ENCODE measurements at places on chromosomes 12 and 14. TPM values are rescaled to one million over a fixed set of nuclear protein-coding genes. Genes with fewer than 3 reads are reported as not detected.

DNA sequence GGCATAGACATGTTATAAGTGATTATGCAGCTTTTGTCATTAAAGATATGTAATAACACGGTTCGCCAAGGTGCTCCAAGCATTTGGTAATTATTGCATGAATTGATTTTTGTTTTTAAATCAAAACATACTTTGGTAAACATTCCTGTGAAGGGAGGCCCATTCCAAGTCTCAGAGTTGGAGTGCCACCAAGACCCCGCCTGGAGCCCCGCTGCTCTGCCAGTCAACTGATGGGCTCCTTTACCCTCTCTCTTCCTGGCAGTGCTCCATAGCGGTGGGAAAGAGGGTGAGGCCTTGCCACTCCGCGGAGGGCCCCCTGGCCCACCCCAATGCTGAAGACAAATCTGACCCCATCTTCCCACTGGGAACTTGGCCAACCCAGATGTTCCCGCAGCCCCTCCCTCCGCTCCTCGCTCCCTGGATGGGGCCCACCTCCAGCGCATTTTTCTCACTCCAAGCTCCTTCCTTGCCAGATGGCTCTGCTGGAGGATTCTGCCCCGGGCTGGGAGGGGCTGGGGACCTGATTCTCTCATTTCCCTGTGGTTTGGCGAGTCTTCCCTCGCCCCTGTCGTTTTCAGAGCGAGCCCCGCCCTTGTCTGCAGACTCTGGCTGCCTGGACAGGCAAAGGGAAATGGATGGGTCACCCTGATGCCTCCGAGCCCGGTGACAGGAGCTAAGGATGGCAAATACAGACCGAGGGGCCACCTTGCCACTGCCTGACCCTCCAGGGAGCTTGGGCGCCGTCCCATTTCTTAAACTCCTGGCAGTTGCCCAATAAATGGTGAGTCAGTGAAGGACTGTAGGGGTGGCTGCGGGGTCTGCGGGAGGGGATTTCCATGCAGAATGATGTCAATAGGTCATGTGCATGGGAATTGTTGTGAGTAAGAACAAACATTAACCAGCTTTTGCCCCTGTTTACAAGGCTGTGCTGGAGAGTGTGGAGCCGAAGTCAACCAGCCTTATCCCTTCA is 9.2 kb upstream of the PAPLN start:
- ATAC-seq, result no peak

DNA sequence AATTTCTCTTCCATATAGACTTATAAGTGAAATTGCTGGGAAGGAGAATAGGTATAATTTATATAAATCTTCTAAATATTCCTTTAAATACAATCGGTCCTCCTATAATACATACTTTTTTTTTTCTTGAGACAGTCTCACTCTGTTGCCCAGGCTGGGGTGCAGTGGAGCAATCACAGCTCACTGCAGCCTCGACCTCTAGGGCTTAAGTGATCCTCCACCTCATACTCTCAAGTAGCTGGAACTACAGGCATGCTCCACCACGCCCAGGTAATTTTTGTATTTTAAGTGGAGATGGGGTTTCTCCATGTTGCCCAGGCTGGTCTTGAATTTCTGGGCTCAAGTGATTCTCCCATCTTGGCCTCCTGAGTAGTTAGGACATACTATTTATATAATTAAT is 29.7 kb upstream of the NPFF start:
- ATAC-seq, result no peak

DNA sequence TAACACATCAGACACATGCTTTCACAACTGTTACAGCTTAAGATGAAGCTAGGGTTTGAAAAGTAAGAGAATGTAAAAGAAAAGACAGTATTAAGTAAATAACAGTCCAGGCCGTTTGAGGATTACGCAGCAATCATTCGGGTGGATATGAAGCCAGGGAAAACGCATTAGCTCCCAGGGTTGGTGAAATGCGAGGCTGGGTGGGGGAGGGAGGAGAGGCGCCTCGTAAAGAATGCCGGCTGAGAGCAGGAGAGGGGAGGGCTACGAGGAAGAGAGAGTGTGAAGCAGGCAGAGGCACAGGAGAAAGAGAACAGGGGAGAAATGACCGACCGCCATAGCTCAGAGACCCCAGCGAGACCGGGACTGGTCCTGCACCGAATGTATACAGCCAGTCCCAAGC is 73.0 kb downstream of the IQSEC3 start:
- ATAC-seq, result no peak

GRCh38 chr14:60642270-60643140 is 6.8 kb downstream of the SIX1 start:
- no peak for ATAC-seq

DNA sequence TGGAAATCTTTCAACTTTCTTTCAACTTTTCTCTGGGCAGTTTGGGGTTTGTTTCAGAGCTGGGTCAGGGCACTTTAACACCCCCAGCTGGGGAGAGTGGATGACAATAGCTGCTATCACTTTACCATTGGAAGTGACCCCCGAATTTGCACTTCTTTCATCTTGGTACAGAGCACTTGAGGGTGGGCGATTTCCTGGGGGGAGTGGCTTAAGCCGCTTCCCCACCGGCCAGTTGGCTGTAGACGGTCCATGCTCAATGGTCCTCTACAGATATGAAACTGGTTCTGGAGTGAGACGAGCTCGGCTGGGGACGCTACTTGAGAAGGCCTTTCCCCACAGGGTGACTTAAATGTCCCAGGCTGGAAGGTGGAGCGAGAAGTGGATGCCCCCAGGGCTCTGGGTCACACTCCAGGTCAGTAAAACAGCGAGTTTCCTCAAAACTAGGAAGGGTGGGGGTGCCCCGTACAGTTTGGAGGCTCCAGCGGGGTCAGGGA is at the start of gene VRTN:
TSS of gene VRTN (plus strand) at position 231 of the 494 bp plus-strand sequence. CDS start 8,313 bp downstream, outside the sequence.
- no peak for ATAC-seq

DNA sequence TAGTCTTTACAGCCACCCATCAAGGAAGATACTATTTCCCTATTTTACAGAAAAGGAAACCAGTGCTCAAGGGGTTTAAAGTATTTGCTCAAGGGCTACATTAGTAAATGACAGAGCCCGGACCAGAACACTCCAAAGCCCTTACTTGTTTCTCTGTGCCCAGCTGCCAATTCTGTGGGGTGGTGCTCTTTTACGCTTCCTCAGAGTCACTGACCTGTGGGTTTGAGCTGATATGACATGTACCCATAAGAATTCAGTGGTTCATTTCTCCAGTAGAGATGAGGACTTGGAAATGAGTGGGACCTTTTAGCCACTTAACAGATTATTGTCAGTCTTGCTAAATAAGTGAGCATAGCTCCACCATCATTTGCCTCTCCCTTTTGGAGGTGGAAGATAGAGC is 37.4 kb upstream of the NKX2-8 start:
- ATAC-seq, result no peak

DNA sequence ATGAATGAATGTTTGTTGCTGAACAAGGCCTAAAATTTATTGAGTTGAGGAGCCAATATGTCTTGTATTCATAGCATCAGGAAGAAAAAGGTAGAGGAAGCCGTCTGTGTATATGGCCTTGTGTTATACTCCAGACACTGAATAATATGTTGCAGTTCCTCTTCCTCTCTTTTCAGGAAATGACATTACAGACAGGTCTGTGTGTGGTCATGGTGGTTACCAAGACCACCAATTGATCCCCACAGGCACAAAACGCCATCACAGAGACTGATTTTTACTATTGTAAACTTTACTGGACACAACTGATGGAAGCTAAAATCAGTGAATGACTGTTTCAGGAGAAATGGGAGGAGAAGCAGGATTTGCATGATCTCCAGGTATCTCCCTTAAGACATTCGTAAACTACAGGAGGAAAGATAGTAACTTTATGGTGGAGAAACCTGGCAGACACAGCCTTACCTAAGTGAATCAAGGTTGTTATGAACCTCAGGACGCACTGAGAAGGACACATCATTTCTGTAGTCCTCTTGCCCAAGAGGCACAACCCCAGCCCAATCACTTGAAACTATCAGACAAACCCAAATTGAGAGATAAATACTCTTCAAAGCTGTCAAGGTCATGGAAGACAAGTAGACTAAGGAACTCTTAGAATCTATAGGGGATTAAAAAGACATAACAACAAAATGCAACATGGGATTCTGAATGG is 334.1 kb upstream of the RGS6 start:
- ATAC-seq, result peak; percentile 62

DNA sequence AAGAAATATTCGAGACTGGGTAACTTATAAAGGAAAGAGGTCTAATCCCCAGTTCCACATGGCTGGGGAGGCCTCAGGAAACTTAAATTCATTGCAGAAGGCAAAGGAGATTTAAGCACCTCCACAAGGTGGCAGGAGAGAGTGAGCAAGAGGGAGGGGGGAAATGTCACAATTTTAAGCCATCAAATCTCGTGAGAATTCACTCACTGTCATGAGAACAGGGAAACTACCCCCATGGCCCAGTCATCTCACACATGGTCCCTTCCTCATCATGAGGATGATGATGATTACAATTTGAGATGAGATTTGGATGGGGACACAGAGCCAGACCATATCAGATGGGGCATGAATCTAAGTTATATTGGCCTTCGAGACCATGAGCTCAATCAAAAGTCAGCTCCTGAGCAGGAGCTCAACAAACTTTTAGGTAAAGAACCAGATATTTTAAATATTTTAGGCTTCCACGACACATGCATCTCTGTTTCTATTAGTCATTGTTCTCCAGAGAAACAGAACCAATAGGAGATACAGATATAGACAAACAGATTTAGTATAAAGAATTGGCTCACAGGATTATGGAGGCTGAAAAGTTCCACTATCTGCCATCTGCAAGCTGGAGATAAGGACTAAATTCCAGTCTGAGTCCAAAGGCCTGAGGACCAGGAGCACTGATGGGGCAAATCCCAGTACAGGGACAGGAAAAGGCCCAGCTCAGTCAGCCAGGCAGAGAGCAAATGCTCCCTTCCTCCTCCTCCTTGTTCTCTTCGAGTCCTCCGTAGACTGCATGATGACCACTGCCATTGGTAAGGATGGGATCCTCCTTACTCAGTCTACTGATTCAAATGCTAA is 24.9 kb downstream of the DGLUCY start:
- ATAC-seq, result peak; percentile 87

DNA sequence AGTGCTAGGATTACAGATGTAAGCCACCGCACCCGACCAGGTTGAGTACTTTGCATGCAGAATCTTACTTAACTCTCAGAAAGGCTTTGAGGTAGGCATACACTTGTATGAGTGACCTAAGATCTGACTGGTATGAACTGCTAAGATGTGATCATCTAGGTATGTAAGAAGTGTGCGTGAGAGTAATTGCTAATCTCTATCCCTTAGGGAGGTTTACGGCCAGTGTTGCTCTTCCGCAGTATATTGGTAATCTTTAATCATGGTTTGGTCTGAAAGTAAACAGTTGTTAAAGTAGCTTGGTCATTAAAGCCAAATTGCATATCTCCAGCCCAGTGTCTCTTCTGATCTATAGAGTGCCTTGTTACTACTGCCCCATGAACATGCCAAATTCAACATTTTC is 7.8 kb downstream of the UNG start:
- ATAC-seq, result no peak

DNA sequence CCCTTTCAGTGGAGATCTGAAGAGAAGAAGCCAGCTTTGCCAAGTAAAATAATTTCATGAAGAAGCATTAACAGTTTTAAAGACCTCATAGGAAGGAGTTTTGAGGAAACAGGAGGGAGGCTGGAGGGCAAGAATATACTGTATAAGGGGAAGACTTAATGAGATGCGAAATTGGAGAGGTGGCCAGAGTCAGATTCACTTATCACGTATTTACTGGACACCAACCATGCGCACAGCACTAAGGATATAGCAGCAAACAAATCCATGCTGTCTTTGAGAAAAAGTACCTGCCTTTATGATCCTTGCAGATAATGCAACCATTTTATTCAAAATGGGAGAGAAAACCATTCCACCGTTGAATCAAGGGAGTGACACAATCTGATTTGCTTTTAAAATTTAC is 100.3 kb downstream of the ERC1 start:
- ATAC-seq, result no peak

DNA sequence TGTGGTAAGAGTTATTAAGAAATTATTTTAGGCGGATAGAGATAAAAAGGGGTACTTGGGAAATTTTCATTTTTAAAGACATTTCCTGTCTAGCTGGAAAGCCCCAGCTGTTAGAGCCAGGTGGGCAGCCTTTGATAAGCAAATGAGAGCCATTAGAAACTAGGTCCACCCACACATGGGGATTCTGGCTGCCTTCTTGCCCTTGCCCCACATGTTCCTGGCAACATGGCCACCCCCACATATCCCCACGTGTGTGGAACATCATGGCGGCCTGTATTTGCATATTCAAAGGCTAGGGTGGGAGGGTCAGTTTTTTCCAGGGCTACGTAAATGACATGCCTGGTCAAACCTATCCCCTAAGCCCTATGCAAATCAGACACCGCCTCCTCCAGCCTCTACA is 1382.1 kb downstream of the AACS start:
- ATAC-seq, result no peak

DNA sequence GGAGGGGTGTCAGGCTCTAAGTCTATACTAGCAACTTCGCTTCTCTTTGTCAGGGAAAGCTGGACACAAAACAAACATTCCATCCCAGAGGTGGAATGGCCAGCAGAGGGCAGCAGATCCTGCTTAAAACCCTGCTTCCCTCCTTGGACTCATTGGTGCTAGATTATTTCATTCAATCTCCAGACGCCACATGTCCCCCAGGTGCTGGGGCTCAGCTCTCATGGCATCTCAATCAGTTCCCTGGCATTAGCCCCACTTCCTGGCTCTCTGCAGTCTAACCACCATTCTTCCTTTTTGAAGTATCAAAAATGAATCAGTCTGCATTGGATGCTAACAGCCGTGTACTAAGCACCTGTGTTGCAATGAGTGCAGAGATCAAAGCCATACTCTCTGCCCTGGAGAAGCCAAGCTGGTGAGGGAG is 8.1 kb upstream of the PPP1R1A start:
- ATAC-seq, result peak; percentile 43

GRCh38 chr12:107503129-107503855 is 182.3 kb upstream of the PWP1 start:
- ATAC-seq, result no peak

DNA sequence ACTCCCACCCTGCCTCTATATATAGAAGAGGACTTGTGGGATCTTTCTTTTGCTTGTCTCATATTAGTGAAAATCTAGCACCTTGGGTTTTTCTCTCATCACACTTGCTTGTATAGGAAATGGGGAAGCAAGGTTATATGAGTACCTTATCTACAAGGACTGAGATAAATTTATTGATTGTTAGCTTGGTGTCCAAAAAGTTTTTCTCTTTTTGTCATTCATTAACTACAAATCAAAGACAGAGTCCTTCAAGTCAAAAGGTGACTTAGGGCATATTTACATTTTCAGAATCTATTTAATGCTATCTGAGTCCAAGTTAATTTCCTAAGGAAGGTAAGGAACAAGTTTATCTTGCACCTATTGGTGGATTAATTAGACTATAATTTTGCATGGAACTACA is 92.7 kb downstream of the SNAPC1 start:
- ATAC-seq, result no peak

GRCh38 chr14:51681411-51681810 is 29.7 kb downstream of the FRMD6 start:
- no peak for ATAC-seq

RFX4 gene
- not detected for total RNA-seq

SPATS2 gene
- 16.9 TPM for total RNA-seq

RNASE7 gene
- total RNA-seq, result not detected

KLRD1 gene
- total RNA-seq, result not detected

RHOJ gene
- total RNA-seq, result not detected

TUBA1A gene
- total RNA-seq, result 57.9 TPM

CRACR2A gene
- total RNA-seq, result 46.3 TPM

IGFBP6 gene
- 6.0 TPM for total RNA-seq

TSPAN19 gene
- total RNA-seq, result not detected

KRT81 gene
- total RNA-seq, result not detected

GRIN2B gene
- total RNA-seq, result not detected

RPL10L gene
- total RNA-seq, result not detected

Measured in activated T-helper 17 cell treated with anti-CD3 and anti-CD28 coated beads, Interleukin-2, amount 50 U/mL, for 72 hours (primary cell).